Stimulated activated CD4-positive, alpha-beta T cell treated with anti-CD3 and anti-CD28 coated beads, Interleukin-1b, Interleukin-23, amount 100 ng/mL, for 1 hour (primary cell): ENCODE measurements at places on chromosomes 13 and 19.

GRCh38 chr19:4977299-4978174, 8.6 kb downstream of the KDM4B start:
- no peak for DNase-seq

DNA sequence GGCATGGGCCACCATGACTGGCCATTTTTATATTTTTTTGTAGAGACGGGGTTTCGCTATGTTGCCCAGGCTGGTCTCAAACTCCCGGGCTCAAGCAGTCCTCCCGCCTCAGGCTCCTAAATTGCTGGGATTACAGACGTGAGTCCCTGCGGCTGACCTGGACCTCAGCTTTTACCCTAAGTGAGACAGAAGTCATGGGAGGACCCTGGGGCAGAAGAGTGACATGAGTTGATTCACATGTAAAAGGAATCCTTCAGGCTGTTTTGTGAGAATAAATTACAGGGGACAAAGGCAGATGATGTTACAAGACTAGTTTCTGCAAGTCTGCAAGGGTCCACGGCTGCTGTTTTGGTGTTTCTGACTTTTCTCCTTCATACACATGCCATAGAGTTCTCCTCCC, 2.6 kb upstream of the BCAM start:
- DNase-seq = no peak

DNA sequence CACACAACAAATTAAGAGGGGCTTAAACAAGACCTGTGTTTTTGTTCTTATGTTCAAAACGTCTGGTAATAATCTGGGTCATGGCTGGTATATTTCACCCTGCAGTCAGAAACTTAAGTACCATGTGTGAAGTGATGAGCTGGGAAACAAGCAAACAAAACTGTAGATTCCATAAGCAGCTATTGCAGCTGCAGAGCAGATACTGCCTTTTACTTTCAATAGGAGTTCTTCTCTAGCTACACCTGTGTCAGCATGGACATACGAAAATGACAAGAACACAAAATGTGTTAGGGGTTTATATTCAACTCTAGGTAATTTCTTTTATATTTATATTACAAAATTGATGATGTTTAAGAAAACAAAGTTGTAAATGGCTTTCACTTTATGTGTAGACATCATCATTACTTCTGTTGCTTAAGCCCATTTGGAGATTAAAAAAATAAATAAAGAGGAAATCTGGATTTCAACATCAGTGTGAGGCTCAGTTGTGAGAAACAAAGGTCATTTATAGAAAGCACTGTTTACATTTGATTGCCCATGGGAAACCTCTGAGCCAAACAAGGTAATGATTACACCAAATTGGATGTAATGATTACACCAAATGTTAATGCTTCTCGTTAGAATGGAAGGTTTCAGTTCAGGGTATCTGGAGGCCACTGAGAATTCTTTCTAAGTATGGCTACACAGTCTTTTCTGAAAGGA, 451.0 kb upstream of the SLC10A2 start:
- DNase-seq = no peak

DNA sequence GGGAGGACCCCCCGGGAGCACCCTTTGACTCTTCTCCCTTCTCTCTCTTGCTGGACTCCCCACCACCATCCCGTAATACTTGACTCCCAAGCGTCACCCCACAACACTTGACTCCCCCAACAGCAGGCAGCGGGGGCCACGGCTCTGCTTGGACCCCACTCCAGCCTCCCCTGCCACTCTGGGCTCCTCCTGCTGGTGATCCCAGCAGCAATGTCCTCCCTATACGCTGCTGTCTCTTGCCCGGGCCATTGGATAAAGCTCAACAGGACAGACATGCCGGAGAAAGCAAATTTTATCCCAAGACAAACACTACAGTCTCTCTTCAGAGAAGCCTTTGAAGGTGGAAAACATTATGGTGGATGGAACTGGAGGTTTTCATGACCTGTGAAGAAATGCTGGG, 20.4 kb upstream of the AMER2 start:
- DNase-seq = no peak

DNA sequence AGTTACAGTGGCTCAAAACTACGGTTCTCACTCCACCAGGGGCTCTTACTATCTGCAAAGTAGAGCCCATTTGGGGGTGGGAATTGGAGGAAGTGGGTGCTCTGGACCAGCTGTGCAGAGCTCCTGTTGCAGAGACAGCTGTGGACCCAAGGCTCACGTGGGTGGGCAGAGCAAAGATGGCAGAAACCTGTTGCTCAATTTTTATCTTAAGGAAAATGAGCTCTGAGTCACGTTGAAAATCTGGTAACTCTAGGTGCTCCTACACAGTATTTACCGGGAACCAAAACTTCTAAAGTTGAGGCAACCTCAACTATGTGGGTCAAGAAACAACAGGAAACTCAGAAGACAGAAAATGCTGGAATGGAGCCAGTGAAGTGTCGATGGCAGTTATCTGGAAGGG, 30.2 kb upstream of the SLC15A1 start:
- no peak for DNase-seq

DNA sequence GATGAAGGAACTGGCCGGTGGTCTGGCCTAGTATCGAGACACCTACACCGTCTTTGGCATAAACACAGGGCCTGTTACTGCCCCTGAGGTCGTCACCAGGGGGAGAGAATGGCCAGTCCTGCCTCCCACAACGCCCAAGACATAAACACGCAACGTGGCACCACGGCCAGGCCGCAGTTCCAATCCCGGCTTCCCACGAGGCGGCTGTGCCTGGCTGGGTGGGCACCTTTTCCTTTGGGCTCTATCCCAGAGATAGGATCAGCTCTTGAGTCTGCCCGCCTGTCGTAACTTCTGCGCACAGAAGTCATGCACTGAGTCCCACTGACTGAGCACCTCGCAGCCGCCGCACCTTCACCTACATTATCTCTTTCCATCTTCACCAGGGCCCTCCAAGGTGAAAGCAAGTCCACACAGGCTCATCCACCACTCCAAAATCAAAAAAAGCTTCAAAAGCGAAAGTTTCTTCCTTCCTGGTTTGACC, 1.1 kb downstream of the MIER2 start:
- no peak for DNase-seq

- DNase-seq = no peak
Observed at GRCh38 chr19:33767898-33768413, 28.7 kb upstream of the KCTD15 start.

GRCh38 chr13:114048443-114048842, 74.6 kb upstream of the C13orf46 start:
- DNase-seq = no peak

GRCh38 chr13:94822356-94822755, 110.0 kb upstream of the SOX21 start:
- DNase-seq = no peak

GRCh38 chr13:110574161-110574560, 12.6 kb upstream of the RAB20 start:
- no peak for DNase-seq

DNA sequence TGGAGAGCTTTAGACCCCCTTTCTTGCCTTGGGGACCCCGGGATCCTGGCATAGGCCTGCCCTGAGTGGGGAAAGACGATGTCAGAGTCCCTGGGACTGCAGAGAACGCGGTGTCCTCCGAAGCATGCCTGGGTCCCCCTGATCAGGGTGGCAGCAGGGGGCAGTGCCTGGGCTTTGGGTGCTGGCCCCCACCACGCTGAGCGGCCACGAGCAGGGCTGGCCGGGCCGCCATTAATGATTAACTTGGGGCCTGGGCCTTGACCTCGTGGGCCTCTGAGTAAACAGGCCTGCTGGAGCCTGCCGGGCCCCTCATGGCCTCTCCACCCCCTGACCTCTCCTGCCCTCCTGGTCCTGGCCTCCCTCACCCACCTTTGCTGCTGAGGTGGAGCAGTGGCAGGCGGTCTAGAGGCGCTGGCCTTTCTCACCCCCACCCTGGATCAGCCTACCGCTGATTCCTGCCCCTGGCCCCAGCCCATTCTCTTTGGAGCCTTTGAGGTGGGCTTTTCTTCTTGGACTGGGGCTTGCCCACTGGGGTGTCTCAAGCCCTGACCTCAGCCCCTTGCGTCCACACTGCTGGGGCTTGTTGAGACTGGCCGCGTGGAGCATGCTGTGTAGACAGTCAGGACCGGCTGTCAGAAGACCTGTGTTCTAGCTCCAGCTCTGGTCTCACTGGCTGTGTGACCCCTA, 26.3 kb downstream of the CEBPA start:
- no peak for DNase-seq

DNA sequence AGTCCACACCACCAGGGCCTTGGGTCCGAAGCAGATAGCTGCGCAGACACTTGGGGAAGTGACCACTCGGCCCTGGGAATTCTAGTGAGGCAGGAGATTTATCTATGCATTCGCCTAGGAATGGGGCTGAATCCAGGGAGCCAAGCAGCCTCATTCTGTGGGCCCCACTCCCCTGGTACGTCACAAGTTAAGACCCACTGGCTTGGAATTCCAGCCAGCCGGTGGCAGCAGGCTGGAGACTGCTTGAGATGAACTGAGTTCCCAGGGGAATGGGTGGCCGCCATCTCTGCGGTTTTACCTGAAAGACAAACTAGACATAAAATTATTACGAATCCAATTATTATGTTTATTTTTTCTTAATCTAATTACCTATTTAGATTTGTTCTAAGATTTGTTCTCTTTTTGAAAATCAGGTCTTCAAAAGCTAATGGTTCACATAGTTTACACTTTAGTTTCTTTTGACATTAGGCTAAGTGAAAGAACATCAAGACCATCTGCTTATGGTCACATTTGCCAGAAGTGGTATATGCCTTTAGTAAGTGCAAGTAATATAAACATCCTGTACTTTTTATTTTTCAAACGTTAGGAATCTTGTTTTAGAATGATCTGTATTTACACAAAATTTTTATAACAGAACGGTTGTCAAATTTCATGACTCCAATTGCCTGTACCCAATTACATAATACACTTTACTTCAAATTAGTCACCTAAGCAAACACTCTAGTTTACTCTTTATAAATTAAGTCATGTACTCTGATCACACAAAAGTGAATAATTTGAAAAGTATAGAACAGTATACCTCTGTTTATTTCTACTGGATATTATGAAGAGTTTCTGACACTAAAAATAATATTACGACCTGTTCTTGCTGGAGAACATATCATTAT, 74.4 kb downstream of the SLITRK6 start:
- DNase-seq = no peak

DNA sequence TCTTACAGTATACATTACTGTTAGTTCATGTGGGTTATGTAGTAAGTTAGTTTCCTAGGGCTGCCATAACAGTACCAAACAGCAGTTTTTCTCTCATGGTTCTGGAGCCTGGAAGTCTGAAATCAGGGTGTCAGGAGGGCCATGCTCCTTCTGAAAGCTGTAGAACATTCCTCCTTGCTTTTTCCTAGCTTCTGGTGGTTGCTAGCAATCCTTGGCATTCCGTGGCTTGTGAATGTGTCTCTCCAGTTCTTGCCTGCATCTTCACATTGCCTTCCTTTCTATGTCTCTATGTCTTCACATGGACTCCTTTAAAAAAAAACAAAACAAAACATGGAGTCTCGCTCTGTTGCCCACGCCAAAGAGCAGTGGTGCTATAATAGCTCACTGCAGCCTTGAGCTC, 95.4 kb downstream of the WDFY2 start:
- DNase-seq = no peak

- DNase-seq = no peak
Observed at GRCh38 chr13:28099396-28100149, 803 bp downstream of the FLT3 start.

DNA sequence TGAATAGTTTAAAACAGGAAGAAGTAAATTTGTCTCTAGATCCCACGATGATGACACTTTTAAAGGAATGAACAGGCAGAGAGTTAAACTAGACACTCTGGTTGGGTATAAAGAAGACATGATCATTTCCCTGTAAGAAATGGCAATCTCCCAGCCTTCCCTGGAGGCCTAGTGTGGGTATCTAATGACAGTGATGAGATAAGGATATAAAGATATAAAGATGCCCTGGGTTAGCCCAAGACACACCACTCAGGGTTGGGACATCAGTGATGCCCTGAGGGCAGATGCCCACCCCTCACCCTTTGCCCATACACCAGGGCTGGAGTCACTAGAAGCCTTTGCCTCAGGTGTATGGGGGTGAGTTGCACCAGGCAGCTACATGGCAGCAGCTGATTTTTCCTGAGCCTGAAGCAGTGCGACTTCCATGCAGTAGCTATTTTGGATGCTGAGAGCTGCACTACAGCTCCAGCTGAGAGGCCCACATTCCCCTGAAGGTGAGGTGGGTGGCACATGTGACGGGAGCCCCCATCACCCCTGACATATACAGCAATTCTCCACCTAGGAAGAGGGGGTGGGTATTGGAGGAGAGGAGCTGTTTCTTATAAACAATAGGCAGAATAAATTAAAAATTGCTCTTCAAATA, 177.5 kb downstream of the NDFIP2 start:
- DNase-seq = no peak

DNA sequence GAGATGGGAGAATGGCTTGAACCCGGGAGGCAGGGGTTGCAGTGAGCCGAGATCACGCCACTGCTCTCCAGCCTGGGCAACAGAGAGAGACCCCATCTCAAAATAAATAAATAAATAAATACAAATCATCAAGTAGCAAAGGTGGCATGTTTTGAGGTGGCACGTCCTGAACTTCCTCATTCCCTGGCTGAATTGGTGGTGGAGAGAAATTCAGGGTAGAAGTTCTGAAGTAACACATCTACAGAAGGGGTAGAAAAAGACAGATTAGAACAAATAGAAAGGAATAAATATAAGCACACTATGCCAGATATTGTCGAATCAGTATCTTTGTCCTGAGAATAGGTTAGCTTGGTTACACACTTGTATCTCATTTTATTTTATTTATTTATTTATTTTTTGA, 6.3 kb downstream of the IFI30 start:
- no peak for DNase-seq

GRCh38 chr19:4537953-4538600, 1.8 kb downstream of the LRG1 start:
- no peak for DNase-seq

GRCh38 chr19:56974556-56975207, 134.2 kb upstream of the PEG3 start:
- DNase-seq = no peak

GRCh38 chr13:20713751-20714150, 10.3 kb downstream of the IL17D start:
- DNase-seq = no peak

DNA sequence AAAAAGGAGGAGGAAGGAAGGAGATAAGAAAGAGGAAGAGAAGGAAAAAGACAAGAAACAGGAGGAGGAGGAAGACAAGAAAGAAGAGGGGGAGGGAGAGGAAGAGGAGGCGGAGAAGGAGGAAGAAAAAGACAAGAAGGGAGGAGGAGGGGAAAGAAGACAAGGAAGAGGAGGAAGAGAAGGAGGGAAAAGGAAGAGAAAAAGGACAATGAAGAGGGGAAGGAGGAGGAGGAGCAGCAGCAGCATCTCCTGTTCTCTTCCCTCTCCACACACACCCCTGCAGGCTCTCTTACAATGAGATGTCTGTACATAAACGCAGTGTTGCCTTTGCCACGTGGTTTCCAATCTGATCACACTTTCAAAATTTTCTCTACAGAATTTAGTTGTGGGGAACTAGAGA, 66.6 kb downstream of the RUBCNL start:
- DNase-seq = no peak

- DNase-seq = no peak
Observed at GRCh38 chr13:63408331-63409189, 1992.9 kb upstream of the PCDH20 start.

DNA sequence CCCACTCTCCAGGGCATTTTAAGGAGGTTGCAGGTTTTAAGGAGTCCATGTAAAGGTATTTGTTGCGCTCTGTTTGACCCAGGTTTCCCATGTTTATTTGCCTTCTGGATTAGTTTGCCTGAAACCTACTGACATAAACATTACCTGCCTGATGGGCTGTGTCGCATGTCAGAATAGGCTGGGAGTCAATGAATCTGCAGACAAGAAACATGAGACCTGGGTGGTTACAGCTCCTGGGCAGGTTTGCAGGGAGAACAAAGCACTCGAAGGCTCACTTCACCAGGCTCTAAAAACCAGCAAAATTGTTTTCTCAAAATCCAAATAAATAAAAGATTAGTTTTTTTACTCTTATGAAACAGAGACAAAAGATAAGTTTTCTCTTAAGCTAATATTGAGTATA, 114.4 kb upstream of the SERTM1 start:
- no peak for DNase-seq
